ENCODE measurements at places on chromosomes 5 and 9.

DNA sequence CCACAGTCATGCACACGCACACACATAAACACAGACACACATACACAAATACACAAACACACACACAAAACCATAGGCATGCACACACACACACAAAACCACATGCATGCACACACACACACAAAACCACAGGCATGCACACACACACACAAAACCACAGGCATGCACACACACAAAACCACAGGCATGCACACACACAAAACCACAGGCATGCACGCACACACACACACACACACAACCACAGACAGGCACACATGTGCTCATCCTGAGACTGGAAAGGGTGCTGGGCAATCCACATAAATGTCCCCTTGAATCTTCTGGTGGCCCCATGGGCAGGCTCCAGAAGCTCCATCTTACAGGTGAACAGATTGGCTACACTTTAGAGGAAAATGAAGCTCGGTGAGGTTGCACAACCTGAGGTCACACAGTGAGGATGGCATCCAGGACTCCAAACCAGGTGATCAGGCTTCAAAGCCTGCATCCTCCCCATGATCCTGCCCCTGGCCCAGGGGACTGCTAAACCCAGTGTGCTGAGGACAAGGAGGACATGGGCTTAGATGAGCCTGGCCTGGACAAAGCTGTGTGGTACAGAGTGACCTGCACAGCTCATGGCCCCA lies 144.8 kb downstream of the GADD45G start:
- no peaks in the 10 kb centered on the region for H3K4me1 ChIP-seq
- H3K4me3 ChIP-seq, result no peak overlapping the region
- no peaks in the 10 kb centered on the region for H3K27me3 ChIP-seq
- no peak overlapping the region for H3K27ac ChIP-seq

- DNase-seq, result no peak
- H3K27ac ChIP-seq, result no peak overlapping the region
- H3K4me1 ChIP-seq, result peaks cover 12% of the 10 kb centered on the region
- H3K36me3 ChIP-seq, result no peaks in the 10 kb centered on the region
- no peaks in the 10 kb centered on the region for H3K27me3 ChIP-seq
Measured at GRCh38 chr9:113624721-113625120, 161.2 kb downstream of the RGS3 start.

- H3K27me3 ChIP-seq, result no peaks in the 10 kb centered on the region
- H3K36me3 ChIP-seq, result no peaks in the 10 kb centered on the region
- DNase-seq, result no peak
- H3K4me1 ChIP-seq, result no peaks in the 10 kb centered on the region
- no peak overlapping the region for H3K4me3 ChIP-seq
Measured at GRCh38 chr9:119788921-119789320, 419.7 kb upstream of the BRINP1 start.

DNA sequence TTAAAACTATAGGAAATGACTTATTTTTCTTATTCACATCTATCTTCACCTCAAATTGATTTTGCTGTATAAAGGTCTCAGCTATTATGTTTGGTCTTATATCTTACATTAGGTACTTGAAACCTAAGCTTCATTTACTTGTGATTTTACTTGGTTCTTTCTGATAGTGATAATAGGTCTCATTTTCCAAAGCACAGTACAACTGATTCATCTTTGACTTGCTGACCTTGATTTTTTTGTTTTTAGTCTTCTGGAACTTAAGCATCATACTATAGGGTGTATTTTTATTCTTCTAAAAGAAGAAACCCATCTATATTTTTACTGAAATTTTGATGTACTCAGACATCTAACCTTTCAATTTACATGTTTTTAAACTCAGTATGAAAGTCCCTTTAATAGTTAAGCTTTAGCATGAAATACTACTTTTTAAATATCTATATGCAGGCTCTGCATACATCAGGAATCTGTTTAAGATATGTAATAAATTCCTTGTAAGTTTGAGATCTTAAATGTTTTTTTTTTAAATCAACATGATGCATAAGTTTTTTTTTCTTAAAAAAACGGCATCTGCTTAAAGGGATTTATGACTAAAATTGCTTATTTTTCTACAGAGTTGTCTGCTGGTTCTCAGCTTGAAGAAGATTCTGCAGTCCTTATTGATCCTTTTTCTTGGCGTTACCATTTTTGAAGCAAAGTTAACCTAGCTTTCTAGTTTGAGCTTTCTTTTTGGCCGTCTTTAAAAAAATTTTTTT lies 13.3 kb downstream of the MATR3 start:
- peaks cover 55% of the 10 kb centered on the region for H3K4me1 ChIP-seq
- peaks cover 4% of the 10 kb centered on the region for H3K36me3 ChIP-seq
- no peak overlapping the region for H3K4me3 ChIP-seq
- H3K27ac ChIP-seq, result no peak overlapping the region

DNA sequence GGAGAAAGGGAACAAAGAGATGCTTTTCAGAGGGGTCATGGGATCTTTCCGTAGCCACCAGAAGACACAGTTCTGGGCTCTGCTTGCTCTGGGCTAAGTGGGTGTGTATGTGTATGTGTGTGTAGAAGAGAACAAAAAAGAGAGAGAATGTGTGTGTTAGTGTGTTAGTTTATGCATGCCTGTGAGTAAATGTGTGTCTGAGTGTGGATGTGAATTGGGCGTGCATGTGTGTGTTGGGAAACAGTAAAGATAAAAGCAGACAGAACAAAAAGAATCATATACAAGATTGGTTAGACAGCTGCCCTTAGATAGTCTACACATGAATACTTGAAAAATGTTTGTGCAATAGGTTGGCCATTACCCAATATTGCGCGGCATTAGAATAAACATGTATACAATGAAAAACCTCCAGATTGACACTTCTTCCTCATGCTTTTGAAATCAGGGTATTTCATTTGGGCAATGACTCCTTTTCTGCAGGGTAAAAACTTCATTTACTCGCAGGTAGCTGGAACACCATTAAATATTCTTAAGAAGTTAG lies 36.5 kb upstream of the HSPA9 start:
- H3K4me1 ChIP-seq, result no peaks in the 10 kb centered on the region
- no peak for DNase-seq
- H3K27ac ChIP-seq, result no peak overlapping the region
- H3K27me3 ChIP-seq, result no peaks in the 10 kb centered on the region
- H3K36me3 ChIP-seq, result no peaks in the 10 kb centered on the region

- H3K4me1 ChIP-seq, result no peaks in the 10 kb centered on the region
- no peaks in the 10 kb centered on the region for H3K27me3 ChIP-seq
Measured at GRCh38 chr5:173573126-173573960, 43.1 kb downstream of the BOD1 start.

- DNase-seq, result no peak
- H3K4me1 ChIP-seq, result no peaks in the 10 kb centered on the region
- no peaks in the 10 kb centered on the region for H3K27me3 ChIP-seq
Measured at GRCh38 chr5:113057557-113057984, 81.0 kb downstream of the DCP2 start.

DNA sequence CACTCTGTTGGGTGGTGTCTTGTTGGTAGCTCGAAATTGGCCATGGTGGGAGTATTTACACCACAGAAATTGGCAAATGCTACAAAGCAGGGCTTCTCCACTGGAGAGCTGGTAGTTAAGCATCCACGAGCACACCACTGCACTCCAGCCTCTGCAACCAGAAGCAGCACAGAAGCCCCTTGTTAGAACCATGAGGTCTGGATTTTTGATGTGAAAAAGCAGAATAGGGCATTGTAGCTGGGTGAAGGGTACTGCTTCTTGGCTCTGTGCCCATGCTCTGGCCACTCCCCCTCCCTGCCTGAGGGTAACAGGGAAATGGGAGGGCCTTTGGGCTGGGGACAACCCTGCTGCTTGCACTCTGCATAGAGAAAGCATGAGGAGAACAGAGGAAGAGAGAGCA lies 81.2 kb upstream of the UBTD2 start:
- no peak overlapping the region for H3K4me3 ChIP-seq
- H3K27me3 ChIP-seq, result no peaks in the 10 kb centered on the region
- peaks cover 14% of the 10 kb centered on the region for H3K4me1 ChIP-seq
- H3K27ac ChIP-seq, result peak overlapping the region; percentile 49
- no peak for DNase-seq

- DNase-seq, result no peak
- no peak overlapping the region for H3K27ac ChIP-seq
- no peaks in the 10 kb centered on the region for H3K27me3 ChIP-seq
- H3K36me3 ChIP-seq, result no peaks in the 10 kb centered on the region
Measured at GRCh38 chr9:135903358-135903656, 4.0 kb downstream of the CAMSAP1 start.

DNA sequence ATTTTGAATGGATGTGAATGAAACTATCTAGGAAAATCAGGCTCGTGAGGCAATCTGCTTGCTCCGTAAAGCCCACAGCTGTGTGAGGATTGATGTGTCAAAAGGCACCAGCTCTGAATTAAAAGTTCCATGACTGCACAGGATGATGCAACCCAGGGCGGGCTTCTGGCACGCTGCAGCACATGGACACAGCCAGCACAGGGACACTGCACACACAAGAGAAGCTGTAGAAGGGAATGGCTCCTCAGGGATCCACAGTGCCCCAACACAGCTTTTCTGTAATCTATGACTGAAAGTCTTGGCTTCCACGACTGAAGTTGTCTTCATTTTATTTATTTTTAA lies 151.0 kb downstream of the GCNT1 start:
- H3K27me3 ChIP-seq, result no peaks in the 10 kb centered on the region
- no peak overlapping the region for H3K4me3 ChIP-seq
- H3K27ac ChIP-seq, result no peak overlapping the region

DNA sequence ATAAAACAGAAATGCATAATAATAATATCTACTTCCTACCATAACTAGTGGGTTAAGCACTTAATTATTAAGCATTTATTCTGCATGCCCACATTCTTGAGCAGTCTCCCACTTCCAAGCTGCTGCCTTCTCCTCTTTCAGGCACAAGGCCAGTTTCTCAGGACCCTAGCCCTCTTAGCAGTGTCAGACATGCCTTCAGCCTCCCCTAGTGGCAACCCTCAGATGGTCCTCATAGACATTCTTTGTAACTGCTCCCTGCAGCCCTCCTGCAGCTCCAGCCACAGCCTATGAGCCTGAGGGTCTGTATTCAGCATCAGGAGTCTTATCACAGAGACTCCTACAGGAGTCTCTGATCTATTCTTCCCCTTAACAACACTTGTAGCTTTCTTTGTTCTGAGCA lies 3.9 kb downstream of the IL9 start:
- DNase-seq, result no peak
- no peaks in the 10 kb centered on the region for H3K27me3 ChIP-seq
- H3K36me3 ChIP-seq, result no peaks in the 10 kb centered on the region
- no peak overlapping the region for H3K27ac ChIP-seq
- H3K4me1 ChIP-seq, result no peaks in the 10 kb centered on the region

Measured in Panc1 (cell line).